ENCODE measurements at places on chromosomes 2 and 18.
A peak's percentile ranks its signal among the peaks of the same experiment; 100 is the strongest.

- DNase-seq, result no peak
These were observed 12.9 kb upstream of the PGAP1 start for GRCh38 chr2:196939371-196939770.

DNA sequence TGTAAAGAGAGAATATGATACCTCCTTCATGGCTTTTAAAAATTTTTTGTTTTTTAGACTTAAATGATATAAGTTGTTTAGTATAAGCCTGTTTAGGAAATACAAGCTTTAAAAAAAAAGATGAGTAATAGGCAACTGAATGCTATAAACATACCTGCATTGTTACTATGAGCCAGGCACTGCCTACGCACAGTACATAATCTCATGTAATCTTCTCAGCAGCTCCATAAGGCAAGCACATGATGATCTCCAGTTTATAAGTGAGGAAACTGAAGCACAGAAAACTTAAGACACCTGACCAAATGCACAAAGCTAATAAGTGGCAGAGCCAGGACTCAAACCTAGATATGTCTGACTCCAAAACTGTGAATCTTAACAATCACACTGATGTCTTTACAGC lies 156.3 kb upstream of the SLC1A4 start:
- no peak for DNase-seq

DNA sequence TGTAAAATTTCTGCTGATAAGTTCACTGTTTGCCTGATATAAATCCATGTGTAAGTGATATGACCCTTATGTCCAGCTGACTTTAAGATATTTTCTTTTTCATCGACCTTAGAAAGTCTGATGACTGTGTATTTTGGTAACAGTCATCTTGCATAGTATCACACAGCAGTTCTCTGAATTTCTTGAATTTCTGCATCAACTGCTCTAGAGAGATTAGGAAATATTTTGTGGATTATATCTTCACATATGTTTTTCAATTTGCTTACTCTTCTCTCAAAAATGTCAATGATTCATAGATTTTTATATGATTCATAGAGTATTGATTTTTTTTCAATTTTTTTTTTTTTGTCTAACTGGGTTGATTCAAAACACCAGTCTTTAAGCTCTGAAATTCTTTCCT lies 945.3 kb downstream of the TRIB2 start:
- no peak for DNase-seq

DNA sequence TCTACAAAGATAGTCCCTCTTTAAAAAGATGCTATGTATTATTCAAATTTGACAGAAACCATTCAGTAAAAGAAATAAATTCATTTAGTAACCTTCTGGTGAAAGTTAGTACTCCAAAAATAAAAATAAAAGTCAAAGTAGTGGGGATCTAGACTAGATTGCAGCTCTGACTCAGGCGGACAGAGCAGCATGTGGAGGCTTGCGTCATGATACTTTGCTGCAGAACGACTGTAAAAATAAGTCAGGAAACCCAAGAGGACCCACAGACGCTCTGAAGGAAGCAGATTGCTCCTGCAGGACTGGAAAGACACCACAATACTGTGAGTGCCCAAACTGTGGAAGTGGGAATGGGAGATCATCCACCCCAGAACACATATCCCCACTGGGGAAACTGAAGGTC lies 301.9 kb downstream of the RIT2 start:
- no peak for DNase-seq

- peak; percentile 15 for DNase-seq
These were observed 7.4 kb downstream of the DYSF start for GRCh38 chr2:71460595-71461303.

- no peak for DNase-seq
These were observed 78.7 kb downstream of the RTTN start for GRCh38 chr18:70126832-70127231.

GRCh38 chr18:47204908-47205522 lies 28.9 kb upstream of the IER3IP1 start:
- DNase-seq, result peak; percentile 49

DNA sequence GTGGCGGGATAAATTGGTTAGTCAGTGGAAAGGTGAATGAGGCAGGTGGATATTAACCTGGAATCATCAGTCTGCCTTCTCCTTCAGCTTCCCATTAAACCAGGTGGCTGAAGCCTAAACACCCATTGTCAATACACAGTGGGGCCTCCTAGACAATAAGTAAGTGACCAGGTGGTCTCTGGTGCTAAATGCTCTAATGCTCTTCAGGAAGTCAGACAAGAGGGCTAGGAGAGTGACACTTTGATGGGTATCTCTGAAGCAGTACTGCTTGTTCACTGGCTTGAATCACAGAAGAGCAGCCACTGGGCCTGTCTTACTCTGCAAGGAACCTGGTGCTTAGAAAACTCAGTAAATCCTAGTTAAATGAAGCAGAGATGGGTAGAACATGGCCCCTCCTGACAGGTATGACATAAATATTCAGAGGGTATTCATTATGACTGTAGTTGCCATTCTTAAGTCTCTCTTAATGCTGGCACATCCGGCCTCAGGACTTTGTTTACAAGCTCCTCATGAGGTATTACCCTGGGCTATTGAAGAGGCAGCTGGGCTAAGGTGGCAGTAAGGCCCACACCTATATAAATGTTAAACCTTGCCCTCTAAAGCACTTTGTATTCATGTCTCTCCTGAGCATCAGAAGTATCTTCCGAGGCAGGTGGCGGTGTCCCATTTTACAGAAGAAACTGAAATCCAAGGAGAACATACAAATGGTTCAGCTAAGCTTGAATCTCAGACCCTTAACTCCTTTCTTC lies 104.9 kb downstream of the NCK2 start:
- DNase-seq, result no peak

DNA sequence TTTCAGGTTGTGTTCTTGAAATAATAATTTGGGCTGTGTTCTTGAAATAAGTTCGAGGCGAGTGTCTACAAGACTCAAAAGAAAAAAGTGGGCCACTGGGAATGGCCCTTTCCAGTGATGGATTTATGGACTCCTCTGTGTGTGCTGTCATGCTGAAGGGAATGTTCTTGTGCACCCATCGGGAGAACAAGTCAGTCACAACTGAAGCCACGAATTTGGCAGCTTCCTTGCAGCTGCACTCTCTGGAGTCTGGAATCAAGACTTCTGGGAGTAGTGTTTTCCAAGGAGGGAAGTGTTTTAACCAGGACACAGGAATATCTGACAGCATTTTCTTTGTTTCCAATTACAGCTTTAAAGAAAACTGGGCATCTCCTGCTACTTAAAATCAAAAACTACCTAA lies 620 bp downstream of the SLC14A1 start:
- no peak for DNase-seq

GRCh38 chr2:48165070-48165753 lies 258.9 kb upstream of the FBXO11 start:
- no peak for DNase-seq

GRCh38 chr18:44546954-44547353 lies 133.7 kb upstream of the SETBP1 start:
- DNase-seq, result no peak

DNA sequence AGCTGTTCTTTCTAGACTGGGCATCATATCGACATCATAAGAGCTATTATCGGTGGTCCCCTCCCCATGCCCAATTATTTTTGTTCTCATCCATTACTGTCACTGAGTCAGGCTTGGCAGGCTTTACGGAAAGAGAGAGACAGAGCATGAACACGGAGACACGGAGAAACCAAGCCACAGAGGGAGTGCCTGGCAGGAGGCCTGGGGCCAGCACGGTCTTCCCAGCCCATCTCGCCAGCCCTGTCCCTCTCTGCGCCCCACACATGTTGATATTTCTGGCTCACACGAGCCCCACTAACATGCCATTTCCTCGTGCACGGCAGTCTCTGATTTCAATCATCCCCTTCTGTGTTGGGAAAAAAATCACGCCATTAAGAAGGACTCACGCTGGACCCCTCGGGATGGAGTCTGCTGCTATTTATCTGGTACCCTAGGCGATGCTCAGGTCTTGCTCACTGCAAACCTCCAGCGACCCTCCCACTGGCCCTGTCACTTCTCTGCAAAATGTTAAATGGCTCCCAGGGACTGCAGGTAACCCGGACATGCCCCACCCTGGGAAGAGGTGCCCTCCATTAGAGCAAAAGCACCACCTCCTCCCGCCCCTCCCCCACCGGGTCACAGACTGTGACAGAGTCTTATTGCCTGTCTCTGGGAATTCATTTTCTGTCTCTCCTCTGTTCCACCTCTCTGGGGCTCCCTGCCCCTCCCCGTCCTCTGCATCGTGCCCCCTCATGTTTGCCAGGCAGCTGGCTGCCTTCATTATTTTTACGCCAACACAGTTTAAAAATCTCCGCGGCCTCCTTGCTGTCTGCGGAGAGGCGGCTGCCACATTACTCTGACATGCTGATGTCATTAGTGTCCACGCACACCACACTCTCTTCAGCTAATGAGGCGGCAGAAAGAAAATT lies 40.1 kb upstream of the GBX2 start:
- DNase-seq, result no peak

DNA sequence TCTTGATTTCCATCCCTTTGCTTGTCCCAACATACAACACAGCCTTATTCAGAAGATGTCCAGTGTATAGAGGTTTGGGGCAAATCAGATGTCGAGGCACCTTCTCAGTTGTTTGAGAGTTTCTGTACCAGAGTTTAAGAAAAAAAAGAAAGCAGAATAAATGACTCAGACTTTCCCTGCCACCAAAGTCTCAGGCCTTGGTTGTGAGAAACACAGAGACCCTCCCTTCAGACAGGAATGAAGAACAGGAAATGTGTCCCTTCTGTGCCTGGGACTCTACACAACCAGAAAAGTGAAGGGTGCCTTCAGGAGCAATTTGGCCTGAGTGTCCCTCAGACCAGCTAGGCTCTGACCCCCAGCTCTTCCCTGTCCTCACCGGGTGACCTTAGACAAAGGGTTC lies 37.3 kb upstream of the REL start:
- DNase-seq, result no peak

DNA sequence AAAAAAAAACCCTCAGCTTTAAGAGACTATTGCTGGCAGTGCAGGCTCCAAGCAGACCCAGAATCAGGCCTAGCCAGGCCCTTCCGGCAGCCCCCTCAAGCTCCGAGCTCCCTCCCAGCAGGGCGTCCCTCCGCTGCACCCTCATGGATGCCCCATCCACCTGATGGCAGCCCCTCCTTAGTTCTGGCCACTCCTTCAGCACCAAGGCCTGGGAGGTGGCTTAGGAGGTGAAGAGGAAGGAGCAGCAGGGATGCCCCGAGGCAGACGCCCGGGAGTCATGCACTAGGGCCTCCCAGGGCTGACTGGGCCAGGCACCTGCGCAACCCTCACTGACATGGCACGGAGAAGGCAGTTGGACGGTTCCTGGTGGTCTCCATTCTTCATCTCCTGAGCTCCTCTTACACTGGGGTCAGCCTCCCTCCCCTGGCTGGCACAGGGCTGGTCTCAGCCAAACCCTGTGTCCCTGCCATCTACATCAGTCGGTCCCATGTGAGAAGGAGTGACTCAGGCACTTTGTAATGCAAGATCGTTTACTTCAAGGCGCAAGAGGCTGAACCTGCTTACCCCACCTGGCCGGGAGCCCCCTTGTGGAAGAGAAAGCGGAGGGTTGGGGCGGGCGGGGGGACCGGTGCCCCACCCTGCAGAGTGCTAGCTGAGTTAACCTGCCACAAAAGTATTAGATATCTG lies 53.5 kb upstream of the ID2 start:
- no peak for DNase-seq

DNA sequence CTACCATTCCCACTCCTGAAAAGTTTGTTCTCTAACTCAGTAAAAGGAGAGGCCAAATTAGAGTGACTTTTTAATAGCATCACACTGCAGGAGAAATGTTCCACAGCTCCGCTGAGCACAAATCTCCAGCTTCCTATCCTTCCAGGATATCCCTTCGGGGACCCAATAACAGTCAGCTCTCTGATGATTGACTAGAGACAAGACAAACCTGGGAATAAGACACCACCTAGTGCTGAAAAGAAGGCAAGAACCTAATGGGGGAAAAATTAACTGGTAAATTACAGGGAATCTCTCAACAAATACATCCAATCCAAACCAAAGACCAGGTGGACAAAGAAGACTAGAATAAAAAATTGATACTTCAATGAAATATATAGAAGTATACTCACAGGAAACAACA lies 977.1 kb upstream of the SOX11 start:
- peak; percentile 9 for DNase-seq

DNA sequence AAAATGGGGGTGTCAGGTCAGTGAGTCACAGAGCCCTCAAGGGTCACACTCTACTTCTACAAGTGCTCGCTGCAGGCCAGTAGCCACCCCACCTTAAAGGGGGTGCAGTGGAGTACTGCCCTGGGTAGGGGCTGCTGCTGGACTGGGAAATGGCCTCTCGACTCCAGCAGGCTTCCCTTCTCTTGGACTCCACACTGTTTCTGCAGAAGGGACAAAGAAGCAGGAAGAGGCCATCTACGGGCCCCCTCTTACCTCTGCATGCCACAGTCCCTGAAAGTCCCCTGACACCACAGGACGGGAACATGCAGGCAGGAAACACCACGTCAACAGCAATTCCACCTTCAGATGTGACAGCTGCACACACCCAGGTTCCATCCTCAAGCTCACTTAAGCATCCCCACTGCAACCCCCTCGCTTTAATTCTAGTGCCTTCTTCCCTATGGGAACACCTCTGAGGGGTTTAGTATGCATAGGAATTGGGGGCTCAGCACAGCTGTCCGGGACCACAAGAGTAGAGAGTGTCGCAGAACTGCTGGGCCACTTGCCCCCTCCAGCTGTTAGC lies 22.3 kb downstream of the SNED1 start:
- DNase-seq, result no peak

DNA sequence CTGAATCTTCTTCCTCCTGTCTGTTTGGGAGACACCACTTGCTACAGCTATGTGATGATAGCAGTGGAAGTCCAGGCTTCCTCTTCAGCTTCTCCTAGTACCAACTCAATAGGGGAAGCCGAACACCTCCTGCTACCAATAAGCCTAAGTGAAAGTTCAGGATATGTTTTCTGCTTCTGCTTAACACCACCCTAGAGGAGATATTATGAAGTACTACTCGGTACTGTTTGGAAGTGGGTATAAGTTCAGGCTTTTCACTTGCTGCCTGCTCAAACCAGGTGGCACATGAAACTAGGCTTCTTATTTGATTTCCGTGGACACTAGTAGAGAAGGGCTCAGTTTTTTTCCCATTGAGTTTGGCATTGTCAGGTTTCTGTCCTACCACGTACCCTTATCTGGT lies 99.8 kb downstream of the PTPN4 start:
- DNase-seq, result no peak

GRCh38 chr2:10691521-10691920 lies 1.7 kb upstream of the NOL10 start:
- DNase-seq, result no peak

DNA sequence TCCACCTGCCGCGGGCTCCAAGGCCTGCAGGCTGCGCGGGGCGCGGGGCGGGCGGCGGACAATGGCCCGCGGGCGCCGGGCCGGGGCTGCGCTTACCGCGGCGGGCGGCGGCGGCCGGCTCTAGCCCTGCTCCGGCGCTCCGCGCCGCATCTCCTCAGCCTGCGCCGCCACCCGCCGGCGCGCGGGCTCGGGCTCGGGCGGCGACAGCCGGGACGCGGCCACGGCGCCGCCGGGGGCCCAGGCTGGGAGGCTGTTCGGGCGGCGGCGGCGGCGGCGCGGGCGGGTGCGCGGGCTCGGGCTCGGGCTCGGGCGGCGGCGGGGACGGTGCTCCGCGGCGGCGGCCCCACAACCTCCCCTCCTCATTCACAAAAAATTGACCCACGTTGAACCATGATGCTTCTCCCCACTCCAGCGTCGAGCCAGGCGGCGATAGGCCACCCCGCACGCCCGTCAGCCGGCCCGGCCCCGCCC lies at the start of gene HDAC4:
Gene HDAC4 (minus strand): TSS at position 425 of the 471 bp plus-strand sequence. CDS start 48,321 bp downstream, outside the sequence.
- DNase-seq, result no peak

All from NCI-H460 (cell line).